ENCODE measurements at places on chromosomes 6 and 20.

DNA sequence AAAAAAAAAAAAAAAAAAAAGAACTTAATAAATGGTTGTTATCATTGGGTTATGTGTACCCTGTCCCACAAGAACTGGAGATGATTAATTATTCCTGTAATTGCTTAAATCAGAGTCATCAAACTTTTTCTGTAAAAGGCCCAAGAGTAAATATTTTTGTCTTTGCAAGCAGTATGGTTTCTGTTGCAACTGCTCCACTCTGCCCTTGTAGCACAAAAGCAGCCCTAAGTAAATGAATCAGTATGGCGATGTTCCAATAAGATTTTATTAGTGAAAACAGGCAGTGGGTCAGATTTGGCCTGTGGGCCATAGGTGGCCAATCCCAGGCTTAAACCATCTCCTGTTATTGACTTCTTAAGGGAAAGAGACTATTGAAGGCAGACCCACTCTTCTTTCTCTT is 252.7 kb downstream of the TSHZ2 start:
- DNase-seq: no peak

DNA sequence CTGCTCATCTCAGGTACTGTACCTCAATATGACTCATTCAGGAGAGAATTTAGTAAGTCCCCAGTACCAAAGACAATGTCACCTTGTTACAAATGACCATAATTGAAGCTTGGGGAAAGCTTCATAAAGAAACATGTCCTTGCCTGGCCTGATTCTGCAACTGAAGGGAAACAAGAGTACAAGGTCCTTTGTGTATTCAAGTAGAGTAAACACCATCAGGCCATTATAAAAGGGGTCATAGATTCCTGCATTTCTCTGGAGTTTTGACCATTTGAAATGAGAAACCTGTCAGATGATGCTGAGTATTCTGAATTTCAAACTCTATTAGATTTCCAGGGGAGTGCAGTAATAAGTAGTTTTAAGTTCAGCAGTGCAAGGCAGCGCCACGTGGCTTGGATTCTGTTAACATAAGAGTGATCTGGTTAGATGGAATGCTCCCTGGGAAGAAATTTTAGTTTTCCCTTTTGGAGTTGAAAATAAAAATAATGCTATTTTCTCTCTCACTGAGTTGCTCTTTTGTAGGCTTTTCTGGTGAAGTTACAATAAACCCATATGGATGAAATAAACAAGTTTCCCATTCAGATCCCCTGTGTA is 1054.3 kb downstream of the EPHA7 start:
- DNase-seq: peak; percentile 25

GRCh38 chr6:108359901-108360882 is 65.3 kb downstream of the AFG1L start:
- no peak for DNase-seq

GRCh38 chr6:141261016-141261671 is 871.6 kb upstream of the GJE1 start:
- DNase-seq: no peak

DNA sequence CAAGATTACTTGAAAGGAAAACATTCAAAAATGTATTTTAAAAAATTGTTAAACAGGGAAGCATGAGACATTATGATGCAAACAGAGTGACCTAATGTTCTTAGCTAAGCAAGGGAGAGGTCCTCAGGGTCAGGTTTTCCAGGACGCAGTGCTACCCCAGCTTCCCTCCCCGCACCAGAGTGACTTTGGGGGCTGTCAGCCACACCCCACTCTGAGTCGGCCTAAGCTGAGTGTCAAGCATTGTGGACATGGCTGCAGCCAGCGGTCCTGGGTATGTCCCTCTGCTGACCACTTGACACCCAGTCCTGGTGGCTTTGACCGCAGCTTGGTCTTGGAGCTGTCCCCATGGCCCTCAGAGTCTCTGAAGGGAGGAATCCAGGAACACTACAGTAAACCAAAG is 54.9 kb upstream of the CD93 start:
- no peak for DNase-seq

GRCh38 chr20:46438156-46438750 is 31.8 kb upstream of the ELMO2 start:
- no peak for DNase-seq

GRCh38 chr6:33314943-33315792 is 1.3 kb upstream of the TAPBP start:
- DNase-seq: no peak

GRCh38 chr6:106620931-106621672 is 8.2 kb downstream of the RTN4IP1 start:
- DNase-seq: no peak

- no peak for DNase-seq
These were observed 113.1 kb downstream of the BMP7 start for GRCh38 chr20:57153238-57153905.

DNA sequence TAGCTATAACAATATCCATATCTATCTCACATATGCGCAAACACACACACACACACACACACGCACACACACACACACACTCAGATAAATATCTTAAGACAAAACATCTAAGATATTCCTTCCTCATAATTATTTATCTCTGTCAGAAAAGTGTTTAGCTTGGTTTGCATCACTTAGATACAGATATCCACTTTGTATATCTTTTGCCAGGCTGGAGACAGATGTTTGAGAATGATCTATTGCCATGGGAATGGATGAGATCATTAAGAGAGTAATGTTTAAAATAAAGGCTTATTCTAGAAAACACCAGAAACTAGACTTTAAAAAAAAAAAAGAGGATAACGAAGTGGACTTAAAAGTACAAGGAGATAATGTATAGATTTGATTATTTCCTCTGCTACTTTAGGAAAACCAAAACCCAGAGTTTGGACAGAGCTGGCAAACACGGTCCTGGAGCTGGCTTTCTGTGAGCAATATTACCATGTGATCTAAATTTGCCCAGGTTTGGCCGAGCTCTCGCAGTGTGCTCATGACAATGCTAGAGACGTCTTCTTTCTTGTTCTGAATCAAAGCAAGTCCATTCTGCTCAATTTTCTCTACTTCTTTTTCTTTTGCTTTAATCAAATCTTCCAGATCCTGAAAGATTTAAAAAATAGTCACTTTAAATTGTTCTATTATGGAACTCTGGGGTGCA is 411.8 kb downstream of the SYNE1 start:
- DNase-seq: no peak

GRCh38 chr6:12403947-12404647 is 113.9 kb downstream of the EDN1 start:
- no peak for DNase-seq

DNA sequence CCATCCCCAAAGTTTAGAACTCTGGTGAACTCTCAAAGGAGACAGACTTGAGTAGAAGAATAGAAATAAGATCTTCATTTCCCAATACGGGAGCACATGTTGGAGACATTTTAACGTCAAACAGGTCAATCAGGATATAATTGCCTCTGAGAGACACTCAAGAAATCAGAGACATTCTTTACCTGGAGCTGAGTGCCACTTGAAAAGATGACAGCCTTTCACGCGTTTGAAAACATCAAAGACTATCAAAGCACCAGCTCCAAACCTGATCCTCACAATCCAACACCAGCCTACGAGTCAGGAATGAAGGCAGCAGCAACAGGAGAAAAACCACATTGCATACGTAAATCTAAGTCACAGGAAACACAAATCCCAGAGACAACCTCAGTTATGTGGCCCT is 571.5 kb upstream of the CDH4 start:
- no peak for DNase-seq

- no peak for DNase-seq
These were observed 23.7 kb upstream of the PPP1R14C start for GRCh38 chr6:150119173-150119572.

- no peak for DNase-seq
These were observed 22.0 kb downstream of the NINL start for GRCh38 chr20:25563362-25563761.

DNA sequence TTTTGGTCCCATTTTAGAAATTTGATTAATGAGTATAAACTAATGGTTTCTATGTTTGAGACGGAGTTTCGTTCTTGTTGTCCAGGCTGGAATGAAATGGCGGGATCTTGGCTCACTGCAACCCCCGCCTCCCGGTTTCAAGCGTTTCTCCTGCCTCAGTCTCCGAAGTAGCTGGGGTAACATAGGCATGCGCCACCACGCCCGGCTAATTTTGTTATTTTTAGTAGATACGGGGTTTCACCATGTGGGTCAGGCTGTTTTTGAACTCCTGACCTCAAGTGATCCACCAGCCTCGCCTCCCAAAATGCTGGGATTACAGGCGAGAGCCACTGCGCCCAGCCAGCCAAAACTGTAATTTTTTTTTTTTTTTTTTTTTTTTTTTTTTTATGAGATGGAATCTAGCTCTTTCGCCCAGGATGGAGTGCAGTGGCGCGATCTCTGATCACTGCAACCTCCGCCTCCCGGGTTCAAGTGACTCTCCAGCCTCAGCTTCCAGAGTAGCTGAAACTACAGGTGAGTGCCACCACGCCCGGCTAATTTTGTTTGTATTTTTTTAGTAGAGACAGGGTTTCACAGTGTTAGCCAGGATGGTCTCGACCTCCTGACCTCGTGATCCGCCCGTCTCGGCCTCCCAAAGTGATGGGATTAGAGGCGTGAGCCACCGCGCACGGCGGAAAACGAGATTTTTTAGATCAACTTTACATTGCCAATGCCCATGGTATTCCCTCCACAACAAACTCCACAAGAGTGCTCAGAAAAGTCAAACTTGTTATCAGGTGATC is 127.8 kb downstream of the HFE start:
- no peak for DNase-seq

GRCh38 chr6:108621117-108621516 is 60.4 kb downstream of the FOXO3 start:
- peak; percentile 81 for DNase-seq

Measured in retinal pigment epithelial cell (primary cell).